Breast epithelium (tissue), 4 donors: ENCODE measurements at places on chromosomes 7 and 10.

GRCh38 chr7:94632338-94633013 is 23.5 kb downstream of the SGCE start:
- H3K36me3 ChIP-seq, result no peaks in the 10 kb centered on the region
- no peak overlapping the region for H3K27ac ChIP-seq
- H3K27me3 ChIP-seq, result no peaks in the 10 kb centered on the region
- DNase-seq, result no peak
- no peak overlapping the region for H3K4me3 ChIP-seq

DNA sequence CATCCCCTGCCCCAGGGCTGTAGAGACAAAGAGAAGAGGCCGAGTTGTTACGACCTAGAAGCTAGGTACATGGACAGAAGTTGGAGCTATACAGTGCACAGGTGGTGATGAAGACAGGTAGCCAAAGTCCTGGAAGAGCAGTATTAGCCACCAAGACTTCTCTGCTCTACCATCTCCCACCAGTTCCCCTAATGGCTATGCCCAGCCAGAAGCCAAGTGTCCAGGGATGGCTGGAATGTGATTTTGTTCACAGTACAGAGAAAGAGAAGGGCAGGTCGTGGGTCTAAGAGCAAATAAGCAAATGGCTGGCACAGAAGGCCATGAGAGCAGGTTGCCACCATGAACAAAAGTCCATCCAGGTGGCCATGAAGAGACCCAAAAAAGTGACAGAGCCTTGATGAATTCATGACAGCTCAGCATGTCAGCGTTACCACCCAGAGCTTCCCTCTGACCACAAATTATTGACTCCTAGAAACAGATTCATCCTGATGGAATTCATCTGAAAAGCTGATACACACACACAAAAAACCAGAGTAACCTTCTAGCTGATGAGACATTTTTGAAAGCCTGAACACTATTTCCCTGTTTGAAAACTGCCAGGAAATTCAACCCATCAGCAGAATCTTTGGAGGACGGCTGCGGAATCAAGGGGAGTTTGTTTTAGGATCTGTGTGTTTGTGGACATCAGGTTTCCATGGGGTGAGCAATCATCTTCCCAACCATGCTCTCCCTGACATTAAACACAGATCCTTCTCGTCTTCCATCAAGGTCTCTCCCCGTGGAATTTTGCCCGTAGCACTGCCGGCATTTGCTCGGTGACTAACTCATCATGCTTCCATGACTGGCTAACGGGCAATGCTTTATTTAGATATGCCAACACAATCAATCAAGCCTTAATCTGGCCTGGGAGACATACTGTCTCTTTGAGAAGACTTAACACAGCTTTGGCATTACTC is 906.7 kb upstream of the AUTS2 start:
- H3K27me3 ChIP-seq, result no peaks in the 10 kb centered on the region
- no peaks in the 10 kb centered on the region for H3K4me1 ChIP-seq
- no peak for DNase-seq
- no peak overlapping the region for H3K4me3 ChIP-seq

GRCh38 chr10:34292194-34292565 is 522.9 kb downstream of the PARD3 start:
- no peaks in the 10 kb centered on the region for H3K4me1 ChIP-seq
- no peak overlapping the region for H3K4me3 ChIP-seq
- no peaks in the 10 kb centered on the region for H3K27me3 ChIP-seq
- H3K36me3 ChIP-seq, result no peaks in the 10 kb centered on the region

GRCh38 chr10:103772096-103772845 is 83.1 kb downstream of the SH3PXD2A start:
- no peaks in the 10 kb centered on the region for H3K27me3 ChIP-seq
- H3K36me3 ChIP-seq, result no peaks in the 10 kb centered on the region
- peak; percentile 60 for DNase-seq
- H3K27ac ChIP-seq, result peak overlapping the region; percentile 55
- H3K4me3 ChIP-seq, result peak overlapping the region; percentile 65

DNA sequence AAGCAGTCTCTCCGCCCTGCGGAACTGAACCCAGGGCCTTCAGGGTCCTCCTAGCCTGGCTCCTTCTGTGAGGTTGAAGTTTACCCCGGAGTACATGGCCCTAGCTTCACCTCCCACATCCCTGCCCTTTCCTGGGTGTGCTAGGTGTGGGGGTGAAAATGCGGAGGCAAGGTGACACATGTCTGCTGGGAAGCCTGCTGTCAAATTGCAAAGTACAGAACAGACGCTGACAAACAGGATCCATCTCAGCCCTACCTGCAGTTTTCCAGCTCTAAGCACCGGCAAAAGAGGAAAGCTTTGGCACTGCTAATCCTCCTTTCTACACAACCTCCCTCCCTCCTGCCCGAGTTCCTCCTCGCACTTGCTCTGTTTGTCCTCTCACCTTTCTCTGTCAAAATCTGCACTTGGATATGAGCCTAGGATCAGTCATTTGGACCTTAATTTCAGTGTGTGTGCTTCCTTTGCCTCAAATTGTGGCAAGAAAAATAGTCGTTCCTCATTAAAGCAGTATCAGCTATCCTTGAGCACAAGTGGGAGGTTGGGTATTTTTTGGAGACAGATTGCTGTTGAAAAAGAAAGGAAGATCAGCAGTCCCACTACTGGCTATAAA is 14.4 kb upstream of the GPR15LG start:
- DNase-seq, result no peak
- no peak overlapping the region for H3K4me3 ChIP-seq
- no peaks in the 10 kb centered on the region for H3K4me1 ChIP-seq
